Fibroblast of villous mesenchyme (primary cell): ENCODE measurements at places on chromosomes 2 and 18. TPM values are rescaled to one million over a fixed set of nuclear protein-coding genes. Genes with fewer than 3 reads are reported as not detected.
A peak's percentile ranks its signal among the peaks of the same experiment; 100 is the strongest.

GRCh38 chr2:219476652-219477151 lies 22.0 kb upstream of the GMPPA start:
- DNase-seq: no peak

- no peak for DNase-seq
These were observed 14.2 kb downstream of the INO80D start for GRCh38 chr2:206071807-206072206.

Gene MGAT4A
- total RNA-seq: under 0.01 TPM in 1 of 2 replicates, not detected in the other

Gene MYOM1
- total RNA-seq: 0.32 and 0.86 TPM in 2 replicates

- DNase-seq: peak; percentile 22
These were observed 73.8 kb downstream of the RRM2 start for GRCh38 chr2:10196110-10196892.

Gene POLR1A
- 23.8 and 33.7 TPM in 2 replicates for total RNA-seq
